DMS153 (cell line): ENCODE measurements at places on chromosomes 3 and 15.
A peak's percentile ranks its signal among the peaks of the same experiment; 100 is the strongest.

GRCh38 chr15:56763141-56763895 is 30.0 kb upstream of the ZNF280D start:
- no peak for DNase-seq

DNA sequence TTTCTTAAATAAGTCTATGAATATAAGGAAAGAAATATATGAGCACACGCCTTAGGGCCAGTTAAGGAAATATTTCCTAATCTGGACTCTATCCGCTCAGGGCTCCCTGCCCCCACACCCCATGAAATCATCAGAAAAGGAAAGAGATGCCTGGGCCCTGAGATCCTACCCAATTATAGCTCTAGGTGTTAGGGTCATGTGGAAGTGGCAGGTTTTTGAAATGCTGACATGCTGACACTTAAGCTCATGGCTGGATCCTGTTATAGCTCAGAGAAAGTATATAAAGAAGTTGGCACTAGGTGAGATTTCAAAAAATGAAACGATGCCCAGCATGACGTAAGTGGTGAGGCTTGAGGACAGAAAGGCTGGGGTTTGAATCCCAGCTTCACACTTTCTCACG is 43.5 kb upstream of the AKAP13 start:
- DNase-seq, result no peak

GRCh38 chr3:30500666-30501399 is 105.6 kb upstream of the TGFBR2 start:
- DNase-seq, result no peak

- DNase-seq, result no peak
Observed at GRCh38 chr3:131109156-131109555, 82.5 kb downstream of the NEK11 start.

- no peak for DNase-seq
Observed at GRCh38 chr15:71669688-71670087, 140.7 kb upstream of the NR2E3 start.

DNA sequence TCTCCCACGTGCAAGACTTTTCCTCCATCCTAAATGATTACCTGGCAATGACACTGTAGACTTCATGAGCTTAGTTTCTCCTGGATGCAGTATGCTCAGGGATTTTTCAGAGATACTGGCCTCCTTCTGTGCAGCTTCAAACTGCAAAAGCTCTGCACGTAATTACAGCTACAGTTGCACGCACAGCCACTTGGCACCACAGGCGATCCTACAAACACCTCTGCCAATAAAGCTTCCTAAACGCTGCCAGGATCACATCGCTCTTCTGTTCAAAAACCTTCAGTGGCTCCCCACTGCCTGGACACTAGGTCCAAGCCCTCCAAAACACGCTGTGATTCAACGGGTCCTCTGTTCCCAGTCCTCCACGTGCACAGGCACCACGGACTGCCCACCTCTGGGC is 49.5 kb downstream of the NUP210 start:
- no peak for DNase-seq

- DNase-seq, result peak; percentile 3
Observed at GRCh38 chr3:114213627-114214541, 23.5 kb downstream of the ZNF80 start.

GRCh38 chr15:56795502-56795901 is 62.2 kb upstream of the ZNF280D start:
- DNase-seq, result no peak

DNA sequence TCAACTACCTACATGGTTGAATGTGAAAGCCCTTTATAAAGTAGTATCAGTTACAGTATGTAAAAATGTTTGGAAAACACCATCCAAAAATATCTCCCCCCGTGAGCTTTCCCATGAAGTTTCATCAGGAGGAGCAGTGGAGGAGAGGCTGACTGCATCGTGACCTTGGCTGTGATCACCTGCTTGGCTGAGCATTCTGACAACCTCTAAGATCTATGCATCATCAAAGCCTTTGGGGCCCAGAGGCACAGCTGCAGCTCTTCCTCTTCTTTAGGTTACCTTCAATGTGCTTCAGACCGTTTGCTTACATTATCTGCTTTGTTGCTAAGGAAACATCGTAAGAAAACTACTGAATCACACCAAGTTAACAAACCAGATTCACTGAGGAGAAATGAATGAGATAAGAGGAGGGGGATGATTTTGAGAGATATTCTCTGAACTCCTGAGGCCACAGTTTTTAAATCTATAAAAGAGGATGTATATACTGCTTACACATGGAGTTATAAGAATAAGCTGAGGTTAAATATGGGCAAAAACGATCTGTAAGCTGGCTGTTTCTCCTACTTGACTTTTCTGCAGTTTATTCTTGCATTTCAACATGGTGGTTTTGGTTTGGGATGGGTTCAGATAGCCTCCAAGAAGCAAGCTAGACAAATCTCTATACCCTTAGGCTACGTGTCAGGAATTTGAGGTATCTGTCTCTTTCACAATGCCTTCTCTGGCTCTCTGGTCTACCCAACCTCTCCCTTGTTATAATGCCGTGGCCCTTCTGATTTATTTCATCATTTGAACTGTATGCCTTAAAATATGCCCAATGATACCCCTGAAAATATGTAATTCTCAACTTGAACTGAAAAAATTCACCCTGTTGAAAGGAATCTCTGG is 4.0 kb downstream of the GCSAM start:
- no peak for DNase-seq

DNA sequence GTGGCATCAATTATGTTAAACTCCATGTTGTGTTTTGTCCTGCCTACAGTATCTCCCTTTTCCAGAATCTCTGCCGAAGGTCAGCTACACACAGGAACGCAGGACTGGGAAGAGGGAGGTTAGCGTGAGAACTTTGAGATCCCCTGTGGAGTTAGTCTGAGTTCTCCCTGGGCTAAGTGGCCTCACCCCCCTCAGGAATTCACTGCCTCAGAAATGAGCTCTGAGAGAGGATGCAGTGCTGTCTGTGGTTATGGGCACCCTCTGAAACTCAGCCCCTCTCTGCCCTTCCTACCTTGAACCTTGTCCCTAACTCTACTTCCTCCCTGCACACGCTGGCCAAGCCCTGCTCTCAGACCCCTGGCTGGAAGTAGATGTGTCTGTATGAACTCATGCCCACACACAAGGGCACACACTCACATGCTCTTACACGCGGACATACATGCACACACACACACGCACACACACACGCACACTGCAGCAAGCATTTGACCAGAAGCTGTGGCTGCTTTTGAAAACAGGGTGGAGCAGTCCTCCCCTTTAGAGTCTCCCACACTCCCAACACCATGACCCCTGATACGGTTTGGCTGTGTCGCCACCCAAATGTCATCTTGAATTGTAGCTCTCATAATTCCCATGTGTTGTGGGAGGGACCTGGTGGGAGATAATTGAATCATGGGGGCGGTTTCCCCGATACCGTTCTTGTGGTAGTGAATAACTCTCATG is 5.3 kb upstream of the VIPR1 start:
- no peak for DNase-seq

DNA sequence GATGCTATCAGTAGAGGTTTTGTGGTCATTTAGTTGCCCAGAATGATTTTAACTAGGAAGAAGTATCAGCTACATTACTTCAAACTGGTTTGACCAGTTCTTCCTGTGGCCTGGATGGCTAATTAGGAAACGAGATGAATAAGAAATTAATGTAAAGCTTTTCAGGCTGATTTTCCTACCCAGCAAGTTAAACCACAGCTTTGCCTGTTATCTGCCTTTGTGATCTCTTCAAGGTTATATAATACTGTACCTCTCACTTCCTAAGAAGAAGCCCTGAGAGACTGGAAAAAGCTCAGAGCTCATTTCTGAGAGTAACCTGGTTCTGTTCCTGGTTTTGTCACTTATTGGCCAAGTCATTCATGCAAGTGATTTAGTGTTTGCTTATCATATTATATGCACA is 782.2 kb upstream of the GOLIM4 start:
- peak; percentile 85 for DNase-seq

DNA sequence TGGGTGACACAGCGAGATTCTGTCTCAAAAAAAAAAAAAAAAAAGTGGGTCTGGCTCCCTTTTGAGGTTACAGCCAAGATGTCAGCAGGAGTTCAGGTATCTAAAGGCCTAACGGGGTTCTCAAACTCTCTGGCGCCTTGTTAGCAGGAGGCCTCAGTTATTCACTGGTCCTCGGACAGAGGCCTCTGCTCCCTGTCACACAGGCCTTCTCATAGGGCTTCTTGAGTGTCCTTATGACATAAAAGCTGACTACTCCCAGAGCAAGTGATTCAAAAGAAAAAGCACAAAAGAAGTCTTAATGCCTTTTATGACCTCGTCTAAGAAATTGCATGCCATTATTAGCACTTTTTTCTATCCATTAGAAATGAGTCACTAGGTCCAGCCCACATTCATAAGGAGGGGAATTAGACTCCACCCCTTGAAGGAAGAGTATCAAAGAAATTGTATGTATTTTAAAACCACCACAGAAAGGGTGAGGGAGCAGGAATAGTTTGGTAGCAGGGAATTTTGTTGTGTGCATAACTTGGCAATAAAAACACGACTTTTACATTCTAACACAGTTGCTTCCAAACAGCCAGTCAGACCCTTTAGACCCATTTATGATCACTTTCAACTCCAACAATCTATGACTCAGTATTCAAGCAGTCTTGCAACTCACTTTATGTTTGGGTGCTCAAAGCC is 90.3 kb downstream of the MEX3B start:
- DNase-seq, result no peak

DNA sequence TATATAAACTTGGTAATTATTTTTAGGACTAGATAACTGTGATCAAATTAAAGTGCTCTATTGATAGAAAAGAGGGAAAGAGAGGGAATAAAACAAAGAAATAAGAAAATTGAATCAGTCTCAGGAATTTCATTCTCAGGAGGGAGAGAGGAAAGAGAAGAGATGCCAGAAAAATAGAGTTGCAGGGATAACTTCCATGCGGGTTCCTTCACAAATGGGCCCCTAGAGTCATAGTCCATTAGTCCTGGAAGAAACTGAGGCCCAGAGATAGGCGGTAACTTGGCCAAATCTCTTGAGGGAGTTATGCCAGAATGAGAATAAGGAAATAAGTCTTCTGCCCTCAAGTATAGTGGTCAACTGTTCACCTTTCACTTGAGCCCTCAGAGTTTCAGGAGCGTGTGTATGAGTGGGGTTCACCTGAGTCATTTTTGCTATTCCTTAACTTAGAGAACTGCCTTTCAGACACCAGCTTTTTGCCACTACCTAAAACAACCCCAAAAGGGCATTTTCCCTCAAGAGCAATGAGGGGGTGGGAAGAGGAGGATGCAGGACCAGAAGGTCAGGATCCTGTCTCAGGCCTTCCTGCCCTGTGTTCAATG is 192.6 kb downstream of the MEX3B start:
- DNase-seq, result no peak

DNA sequence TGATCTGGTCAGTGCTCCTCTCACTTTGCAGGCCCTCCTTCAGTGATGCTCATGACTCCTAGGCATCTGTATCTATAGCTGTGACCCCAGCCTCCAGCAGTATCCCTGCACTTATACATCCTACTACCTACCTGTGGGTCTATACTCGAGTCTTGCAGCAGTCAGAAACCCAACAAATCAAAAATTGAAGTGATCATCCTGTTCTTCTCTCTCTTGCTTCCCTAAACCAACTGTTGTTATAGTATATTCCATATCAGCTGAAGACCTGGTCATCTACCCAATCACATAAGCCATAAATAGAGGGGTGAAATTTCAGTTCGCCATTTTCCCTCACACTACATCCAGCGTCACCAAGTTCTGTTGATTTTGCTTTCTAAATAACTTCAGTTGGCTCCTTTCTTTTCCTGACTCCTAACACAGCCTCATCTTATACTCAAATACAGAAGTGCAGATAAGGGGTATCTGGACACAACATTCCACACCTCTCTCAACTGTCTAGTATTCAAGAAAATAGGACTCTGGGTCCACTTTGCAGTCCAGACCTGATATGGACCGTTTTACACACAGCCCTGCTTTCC is 25.9 kb upstream of the SRPRB start:
- DNase-seq, result no peak

- DNase-seq, result no peak
Observed at GRCh38 chr15:33242669-33243191, 48.2 kb upstream of the FMN1 start.

- no peak for DNase-seq
Observed at GRCh38 chr3:17194116-17194515, 309.4 kb downstream of the PLCL2 start.

DNA sequence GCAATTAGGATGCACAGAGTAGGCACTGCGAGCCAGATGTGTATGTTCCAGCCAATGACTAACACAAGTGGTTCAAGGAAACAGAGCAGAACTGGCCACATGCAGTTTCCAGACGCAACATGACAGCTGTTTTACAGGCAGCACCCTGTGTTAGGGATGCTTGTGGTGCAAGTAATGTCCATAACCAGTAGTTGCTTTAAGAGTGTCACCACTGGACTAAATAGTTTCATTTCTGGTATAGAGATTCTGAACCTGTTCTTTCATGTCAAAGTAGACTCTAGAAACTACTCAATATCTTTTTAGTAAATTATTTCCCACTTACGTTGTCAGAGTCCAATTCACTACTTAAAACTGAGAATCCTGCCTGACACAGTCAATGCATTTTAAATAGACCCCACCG is 14.5 kb upstream of the LPP start:
- DNase-seq, result no peak

GRCh38 chr15:68003297-68003696 is 50.8 kb upstream of the PIAS1 start:
- no peak for DNase-seq

DNA sequence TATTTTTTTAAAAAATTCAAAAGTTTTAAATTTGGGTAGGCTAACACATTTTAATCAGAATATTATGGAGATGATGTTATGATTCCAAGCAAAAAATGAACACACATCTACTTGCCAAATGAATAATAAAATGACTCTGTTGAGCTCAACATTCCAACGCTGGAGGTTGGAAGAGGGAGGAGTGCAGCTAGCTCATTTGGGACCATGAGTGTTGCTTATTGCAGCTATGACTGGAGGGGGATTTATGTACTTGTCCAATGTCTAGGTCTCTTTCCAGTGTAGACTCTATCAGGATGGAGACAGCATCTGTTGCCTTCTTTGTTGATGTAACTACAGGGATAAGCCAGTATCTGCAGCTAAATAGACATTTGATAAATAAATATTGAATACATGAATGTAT is 310.6 kb downstream of the CACNA2D3 start:
- no peak for DNase-seq

DNA sequence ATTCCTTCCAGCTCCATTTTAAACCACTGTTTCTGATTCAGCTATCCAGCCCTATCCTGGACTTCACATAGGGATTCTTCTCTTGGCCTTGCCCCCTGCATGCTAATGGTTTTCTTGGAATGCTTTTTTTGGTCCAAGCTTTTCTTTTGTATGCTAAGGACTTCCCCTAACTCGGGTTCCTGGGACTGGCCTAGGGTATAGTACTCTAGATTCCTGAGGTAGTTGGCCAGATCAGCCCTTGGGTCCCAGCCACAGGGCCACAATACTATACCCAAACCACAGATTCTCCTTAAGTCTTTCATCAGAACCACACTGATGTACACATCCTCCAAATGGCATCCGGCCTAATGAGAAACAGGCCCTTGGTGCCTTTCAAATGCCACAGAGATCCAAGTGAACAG is 2.8 kb downstream of the FYCO1 start:
- DNase-seq, result no peak

GRCh38 chr3:98778383-98778782 is 15.2 kb downstream of the ST3GAL6 start:
- DNase-seq, result no peak
